ENCODE measurements at places on chromosomes 4 and X.

- DNase-seq, result no peak
Measured at GRCh38 chr4:124873361-124874171, 161.0 kb upstream of the ANKRD50 start.

DNA sequence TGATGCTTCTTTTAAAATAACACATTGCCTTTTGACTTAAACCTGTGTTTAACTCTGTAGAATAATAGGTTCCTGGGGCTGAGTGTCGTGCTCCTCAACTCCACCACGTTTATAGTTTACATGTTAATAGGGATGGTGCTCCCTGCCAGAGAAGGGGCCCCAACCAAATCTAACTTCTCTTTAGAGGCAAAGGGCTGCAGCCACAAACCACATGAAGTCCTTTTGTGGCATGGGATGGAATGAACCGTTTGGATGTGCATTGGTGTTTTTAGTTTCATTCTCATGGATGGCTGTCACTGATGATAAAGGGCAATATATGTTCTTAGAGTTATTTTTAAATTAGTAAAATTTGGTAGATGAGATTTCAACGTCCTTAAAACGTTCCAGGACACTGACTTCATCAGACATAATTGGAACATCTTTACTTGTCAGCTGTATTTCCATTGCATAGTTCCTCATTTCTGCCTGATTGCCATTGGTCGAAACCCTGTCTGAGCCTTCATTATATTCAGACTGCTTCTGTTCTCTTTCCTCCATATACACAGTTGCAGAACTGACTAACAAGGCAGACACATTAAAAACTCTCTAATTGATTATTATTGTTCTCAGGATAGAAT lies 60.4 kb upstream of the HPF1 start:
- DNase-seq, result no peak

- DNase-seq, result no peak
Measured at GRCh38 chr4:25500626-25501316, 123.7 kb downstream of the ANAPC4 start.

GRCh38 chrX:46903458-46904242 lies 8.6 kb upstream of the JADE3 start:
- DNase-seq, result peak; percentile 42

Measured in GM19239 (cell line).